Fibroblast of skin of right quadriceps (primary cell): ENCODE measurements at places on chromosomes 7 and 10.

DNA sequence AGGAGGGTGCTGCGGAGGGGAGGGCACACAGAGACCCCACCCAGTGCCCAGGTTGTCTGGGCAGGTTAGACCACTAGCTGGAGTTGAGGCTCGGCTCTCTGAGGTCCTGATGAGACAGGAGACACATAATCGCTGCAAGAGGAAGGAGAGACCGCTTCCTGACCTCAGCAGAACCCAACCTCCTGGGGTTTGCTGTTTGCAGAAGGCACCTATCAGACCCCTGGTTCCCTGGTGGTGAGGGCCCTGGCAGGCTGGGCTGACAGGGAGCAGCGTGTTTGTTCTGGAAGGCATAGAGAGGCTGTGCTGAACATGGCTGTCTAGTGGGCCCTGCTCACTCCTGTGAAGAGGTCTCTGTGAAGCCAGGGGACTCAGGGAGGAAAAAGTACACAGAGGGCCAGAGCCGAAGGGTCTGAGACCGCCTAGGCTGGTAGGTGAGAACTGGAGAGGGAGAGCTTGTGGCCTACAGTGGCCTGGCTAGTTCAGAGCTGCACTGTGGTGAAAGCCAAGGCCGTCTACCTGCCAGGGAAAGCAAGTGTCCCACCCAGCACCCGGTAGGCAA lies 39.4 kb upstream of the NPFFR1 start:
- no peak for DNase-seq

GRCh38 chr10:101476383-101476782 lies 111.7 kb downstream of the POLL start:
- no peak for DNase-seq

- DNase-seq: no peak
Observed at GRCh38 chr7:92357260-92357659, 90.0 kb upstream of the GATAD1 start.

- no peak for DNase-seq
Observed at GRCh38 chr10:6456067-6456466, 124.0 kb downstream of the PRKCQ start.

DNA sequence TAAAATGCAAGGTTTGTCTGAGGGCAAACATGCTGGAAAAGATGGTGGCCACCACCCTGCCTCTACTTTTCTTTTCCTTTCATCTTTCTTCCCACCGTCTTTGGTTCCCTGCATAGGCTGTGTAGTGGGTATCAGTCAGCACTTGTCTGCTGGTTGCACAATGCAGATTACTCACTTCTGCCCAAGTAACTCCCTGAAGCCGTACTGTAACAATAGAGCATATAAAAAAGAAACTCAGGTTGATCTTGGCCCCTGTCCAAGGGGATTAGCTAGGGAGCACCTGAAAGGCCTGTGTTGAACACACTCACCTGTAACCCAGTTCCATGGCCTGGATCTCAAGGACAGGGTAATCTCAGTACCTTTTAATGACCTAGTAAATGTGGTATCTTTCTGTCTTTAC lies 533.0 kb upstream of the GALNT17 start:
- DNase-seq: peak; percentile 15

DNA sequence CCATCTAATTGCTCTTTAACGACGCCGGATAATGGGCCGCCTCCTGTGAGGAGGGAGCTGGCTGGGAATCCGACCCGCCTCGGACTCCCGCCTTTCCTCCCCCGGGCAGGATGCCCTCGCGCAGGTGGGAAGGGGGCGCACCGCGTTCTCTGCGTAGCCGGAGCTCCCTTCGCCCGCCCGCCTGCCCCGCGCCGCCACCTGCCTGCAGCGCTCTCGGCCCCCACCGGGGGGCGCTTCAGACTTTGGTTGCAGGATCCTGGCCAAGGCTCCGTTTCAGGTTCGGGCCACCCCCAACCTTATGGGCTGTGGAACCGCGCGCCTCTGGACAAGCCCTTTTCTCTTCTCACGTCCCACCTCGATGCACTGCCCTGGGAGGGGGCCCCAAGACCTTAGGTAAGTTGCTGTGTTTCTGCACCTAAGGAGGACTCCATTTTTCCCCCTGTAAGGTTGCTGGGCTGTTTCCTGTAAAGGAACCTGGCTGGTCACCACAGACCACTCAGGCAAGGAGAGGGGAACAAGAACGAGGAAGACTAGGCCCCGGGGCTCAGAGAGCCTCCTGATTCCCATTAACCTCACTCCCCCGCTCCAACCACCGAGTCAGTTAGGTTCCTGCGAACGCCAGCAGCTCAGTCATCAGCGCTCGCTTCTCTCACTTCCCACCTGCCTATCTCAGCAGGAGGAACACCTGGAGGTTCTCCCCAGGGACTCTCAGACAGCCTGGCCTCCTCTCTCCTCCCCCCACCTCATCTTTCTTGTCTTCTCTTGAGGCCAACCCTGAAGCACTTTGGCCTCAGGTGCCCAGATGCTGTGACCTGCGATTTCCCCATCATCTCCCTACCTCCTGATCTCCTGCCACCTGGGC lies 11.3 kb upstream of the KAZALD1 start:
- peak; percentile 38 for DNase-seq

DNA sequence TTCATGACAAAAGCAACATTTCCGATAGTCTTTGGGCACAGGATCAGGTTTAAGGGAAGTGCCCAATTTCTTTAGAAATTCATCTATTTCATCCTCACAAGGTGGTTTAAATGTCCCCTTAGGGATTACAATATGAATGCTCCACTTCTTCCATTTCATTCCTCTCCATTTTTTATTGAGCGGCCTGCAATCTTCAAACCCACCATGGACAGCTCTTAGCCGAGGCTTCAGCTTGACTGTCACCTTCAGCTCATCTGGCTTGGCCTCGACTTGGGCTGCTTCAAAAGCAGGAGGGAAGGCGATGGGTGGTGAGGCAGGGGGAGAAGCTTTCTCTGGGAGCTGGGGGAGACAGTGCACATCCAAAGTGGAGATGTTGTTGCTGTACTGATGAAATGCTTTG lies 123.2 kb downstream of the GALNT11 start:
- DNase-seq: no peak

- DNase-seq: no peak
Observed at GRCh38 chr7:71237945-71238344, 106.0 kb downstream of the GALNT17 start.

DNA sequence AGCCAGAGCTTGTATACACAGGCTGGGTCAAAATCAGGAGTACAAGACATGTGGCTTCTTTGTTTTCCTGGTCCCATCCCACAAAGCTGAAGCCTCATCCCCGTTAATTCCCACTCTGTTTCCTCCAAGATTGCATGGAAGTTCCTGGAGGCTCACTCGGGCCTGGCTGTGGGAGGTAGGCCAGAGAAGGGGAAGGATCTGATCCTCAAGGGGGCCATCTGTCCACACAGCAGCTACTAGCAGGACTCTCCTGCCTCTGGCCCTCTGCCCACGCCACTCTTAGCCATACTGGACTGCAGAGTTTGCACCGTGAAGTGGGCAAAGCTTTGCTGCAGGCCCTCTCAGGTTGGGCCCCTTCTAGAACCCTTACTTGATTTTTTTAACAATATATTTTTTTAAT lies 160.6 kb downstream of the FGFR2 start:
- no peak for DNase-seq

- DNase-seq: peak; percentile 75
Observed at GRCh38 chr10:61271127-61271780, 181.9 kb downstream of the TMEM26 start.

- no peak for DNase-seq
Observed at GRCh38 chr10:92203919-92204623, 86.8 kb downstream of the CPEB3 start.

DNA sequence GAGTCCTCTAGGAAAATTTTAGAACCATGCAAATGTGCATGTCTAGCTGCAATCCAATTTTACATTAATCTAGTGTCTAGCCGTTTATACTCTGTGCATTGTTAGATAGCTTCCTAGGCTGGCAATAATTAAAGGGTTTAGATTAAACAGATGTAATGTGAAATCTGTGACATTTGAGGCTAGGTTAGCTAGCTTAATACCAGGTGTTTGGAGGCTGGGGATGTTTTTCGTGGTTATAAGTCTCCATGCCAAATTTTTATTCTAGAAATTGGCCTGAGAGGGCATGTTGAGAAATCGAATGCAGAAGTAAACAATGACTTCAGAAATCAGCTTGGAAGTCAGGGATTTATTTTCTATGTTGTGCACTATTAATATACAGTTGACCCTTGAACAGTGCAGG lies 94.2 kb downstream of the ST7 start:
- DNase-seq: no peak

- peak; percentile 55 for DNase-seq
Observed at GRCh38 chr10:117248750-117249465, 8.0 kb downstream of the SLC18A2 start.

DNA sequence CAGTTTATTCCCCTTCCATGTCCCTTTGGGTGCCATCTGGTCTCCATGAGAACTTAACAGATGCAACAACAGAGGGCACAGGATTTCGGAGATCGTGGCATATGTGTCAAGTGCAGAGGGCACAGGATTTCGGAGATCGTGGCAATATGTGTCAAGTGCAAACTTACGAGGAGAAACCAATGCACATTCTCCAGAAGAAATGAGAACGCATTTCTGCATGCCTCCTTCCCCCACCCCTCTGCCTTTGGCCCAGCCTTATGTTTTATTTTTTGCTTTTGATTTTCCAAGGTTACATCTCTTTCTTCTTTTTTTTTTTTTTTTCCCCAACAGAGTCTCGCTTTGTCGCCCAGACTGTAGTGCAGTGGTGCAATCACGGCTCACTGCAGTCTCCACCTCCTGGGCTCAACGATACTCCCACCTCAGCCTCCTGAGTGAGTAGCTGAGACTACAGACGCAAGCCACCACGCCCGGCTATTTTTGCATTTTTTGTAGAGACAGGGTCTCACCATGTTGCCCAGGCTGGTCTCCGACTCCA lies 586 bp upstream of the ANKRD26 start:
- DNase-seq: no peak

- no peak for DNase-seq
Observed at GRCh38 chr7:155764438-155764793, 47.8 kb downstream of the SHH start.

DNA sequence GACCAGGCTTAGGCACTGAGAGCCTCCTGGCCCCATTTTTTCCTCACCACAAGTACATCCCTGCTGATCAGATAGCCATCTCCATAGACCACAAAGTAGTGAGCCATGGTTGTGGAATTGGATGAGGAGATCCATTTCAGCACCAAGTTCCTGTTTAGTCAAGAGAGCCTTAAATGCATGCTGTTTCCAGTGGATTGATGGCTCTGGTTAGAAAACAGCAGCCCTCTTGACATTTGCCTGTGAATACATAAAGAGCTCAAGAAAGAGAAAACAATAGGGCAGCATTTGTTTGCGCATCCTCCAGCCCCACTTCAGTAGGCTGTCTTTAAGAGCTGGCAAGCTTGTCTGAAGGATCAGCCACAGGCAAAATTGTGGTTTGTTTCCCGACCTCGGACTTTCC lies 251.2 kb downstream of the POU6F2 start:
- DNase-seq: peak; percentile 95

DNA sequence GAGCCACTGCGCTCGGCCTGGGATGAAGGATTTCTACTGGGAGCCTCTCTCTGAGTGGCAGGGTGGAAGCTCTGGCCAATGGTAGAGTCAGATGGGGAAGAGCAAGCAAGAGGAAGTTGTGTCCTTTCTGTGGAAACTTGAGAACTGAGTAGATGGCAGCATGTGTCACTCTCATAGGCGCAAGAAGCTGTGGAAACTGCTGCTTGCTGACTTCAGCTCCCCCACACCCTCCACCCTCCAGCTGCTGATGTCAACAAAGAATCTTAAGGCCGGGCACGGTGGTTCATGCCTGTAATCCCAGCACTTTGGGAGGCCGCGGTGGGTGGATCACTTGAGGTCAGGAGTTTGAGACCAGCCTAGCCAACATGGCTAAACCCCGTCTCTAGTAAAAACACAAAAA lies 39.8 kb upstream of the SRGN start:
- DNase-seq: peak; percentile 39

DNA sequence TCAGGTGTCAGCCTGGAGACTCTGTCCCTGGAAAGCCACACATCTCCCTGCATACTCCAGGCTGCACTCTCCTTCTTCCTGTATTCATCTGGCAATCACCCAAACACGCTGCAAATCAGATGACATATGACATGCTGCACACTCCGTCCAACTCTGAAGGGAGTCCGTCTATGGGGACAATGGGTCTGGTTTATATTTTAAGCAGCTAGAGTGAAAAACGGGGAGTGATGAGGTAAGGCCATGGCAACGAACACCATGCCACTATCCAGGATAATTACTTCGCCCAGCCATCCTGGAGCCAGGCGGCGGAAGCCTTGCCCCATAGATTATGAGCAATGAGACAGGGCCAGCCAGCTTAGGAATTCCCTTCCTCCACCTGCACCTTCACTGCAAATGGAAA lies 140.1 kb downstream of the PLXNA4 start:
- DNase-seq: no peak

DNA sequence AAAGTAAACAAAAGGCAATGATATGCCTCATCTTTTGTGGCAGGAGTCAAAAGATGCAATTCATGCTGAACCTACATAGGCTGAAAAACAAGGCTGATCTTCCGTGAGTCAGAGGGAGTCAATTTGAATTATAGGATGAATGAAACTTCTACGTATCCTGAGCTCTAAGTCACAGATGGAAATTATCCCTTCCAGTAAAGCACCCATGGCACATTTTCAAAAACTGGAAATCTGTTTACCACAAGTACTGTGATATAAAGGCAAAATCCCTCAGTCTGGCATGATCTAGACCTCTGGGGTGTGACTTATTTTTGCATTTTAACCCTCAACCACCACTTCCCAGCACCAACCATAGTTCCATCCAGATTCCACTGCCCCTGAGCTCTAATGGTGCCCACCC lies 69.6 kb downstream of the NRG3 start:
- DNase-seq: no peak

DNA sequence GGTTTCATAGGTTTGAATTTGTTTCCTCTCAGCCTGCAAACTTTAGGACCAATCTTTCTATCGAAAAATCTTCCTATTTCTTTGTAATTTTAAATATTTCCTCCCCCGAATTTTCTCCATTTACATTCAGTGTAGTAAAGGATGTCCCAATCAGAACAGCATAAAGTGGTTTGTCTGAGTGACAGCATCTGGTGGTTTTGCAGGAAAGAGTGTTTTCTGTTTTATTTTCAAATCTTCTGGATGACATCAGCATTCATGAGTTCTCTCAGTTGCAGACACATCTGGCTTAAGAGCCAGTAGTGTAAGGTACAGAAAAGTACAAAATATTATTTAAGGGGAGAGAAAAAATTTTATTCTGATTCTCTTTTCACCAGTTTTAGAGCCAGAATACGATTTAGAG lies 634.8 kb downstream of the PHTF2 start:
- no peak for DNase-seq

DNA sequence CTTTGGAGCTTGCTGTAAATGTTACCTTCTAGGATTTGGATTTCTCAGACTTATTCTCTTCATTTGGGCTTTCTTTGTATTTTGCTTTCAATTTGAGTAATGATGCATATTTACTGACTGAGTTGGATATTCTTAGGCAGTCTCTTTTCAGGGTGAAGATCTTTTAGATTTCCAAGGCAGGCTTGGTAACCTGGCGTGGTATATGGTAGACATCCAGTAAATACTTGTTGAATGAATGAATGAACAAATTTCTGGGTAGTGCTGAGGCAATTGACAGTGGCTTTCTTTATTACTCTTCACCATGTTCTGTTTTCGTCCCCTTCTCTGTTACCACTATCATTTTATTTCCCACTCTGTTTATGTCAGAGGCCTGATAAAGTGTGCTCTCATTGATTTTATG lies 27.1 kb downstream of the BBS9 start:
- DNase-seq: no peak
